ENCODE measurements at places on chromosomes 1 and 21.

DNA sequence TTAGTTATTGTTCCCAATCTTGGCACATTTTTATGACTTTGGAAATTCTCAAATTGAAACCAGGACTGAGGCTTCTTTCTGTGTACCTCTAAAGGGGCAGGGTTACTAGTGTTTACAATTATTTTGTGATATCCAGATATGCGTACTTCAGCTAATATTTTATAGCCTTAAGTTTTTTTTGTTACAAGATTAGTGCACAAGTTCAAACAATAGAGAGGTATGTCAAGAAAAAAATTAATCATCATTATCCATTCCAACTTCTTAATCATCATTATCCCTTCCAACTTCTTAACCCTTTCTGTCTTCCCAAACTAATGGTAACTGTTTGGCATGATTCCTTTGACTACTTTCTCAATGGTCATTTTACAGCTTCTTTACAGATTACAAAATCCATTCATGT is 272.9 kb upstream of the C1orf105 start:
- no peak for DNase-seq

DNA sequence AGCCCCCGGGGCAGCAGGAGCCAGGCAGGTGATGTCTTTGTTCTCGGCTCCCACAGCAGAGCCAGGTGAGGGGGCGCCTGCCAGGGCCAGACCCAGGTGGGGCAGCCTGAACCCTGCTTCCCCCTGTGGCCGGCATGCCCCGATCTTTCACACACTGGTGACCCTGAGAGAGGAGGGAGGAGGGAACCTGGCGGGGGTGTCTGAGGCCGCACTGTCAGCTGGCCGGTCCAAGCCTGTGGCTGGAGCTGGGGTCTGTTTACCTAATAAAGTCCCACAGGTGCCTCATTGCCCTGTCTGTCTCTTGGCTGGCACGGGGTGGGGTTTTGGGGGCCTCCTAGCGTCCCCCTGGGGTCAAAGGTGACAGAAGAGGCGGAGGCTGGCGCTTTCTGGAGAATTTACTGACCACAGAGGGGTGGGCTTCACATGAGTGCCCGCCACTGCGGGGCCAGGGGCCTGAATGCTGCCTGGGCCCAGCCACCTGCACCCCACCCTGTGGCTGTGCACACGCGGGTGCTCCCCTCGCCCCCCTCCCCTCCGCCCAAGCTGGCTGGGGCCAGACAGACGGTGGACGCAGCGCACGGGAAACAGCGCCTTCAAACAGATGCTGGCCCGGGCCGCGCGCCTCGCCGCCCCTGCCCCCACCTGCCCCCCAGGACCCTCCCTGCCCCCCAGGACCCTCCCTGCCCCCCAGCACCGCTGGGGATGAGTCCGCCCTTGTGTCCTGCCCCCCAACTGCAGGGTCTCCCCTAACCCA is 5.8 kb downstream of the TMEM240 start:
- no peak for DNase-seq

GRCh38 chr1:11847667-11848372 is at the start of gene NPPA:
NPPA (minus strand) TSS chr1:11847783; CDS start chr1:11847684, 99 bp downstream.
- no peak for DNase-seq

- no peak for DNase-seq
Observed at GRCh38 chr1:186738926-186739325, 58.7 kb upstream of the PTGS2 start.

- no peak for DNase-seq
Observed at GRCh38 chr1:177902266-177902665, 67.6 kb downstream of the SEC16B start.

- DNase-seq = peak; percentile 24
Observed at GRCh38 chr1:223180731-223181321, 37.8 kb upstream of the TLR5 start.

DNA sequence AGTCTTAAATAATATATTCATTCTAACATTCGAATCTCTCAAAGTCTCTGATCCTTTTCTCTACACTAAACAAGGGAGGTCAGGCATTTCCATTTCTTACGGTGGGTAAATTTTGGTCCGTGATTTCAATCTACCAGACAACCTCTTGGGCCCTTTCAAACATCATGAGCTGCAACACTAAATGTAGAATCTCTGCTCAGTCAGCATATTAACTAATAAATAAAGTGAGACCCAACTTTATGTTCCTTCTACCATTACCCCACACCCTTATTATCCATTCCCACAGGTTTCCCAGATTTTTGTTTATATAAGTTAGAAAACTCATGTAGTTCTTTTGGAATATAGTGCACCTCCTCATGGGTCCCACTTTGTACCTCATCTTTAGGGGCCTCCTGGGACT is 24.9 kb downstream of the SLAMF7 start:
- DNase-seq = no peak

Measured in GF-D8 (cell line).